Stimulated activated CD8-positive, alpha-beta memory T cell treated with anti-CD3 and anti-CD28 coated beads, Interleukin-2, amount 100 ng/mL, for 1 hour (primary cell): ENCODE measurements at places on chromosomes 7 and 10.

DNA sequence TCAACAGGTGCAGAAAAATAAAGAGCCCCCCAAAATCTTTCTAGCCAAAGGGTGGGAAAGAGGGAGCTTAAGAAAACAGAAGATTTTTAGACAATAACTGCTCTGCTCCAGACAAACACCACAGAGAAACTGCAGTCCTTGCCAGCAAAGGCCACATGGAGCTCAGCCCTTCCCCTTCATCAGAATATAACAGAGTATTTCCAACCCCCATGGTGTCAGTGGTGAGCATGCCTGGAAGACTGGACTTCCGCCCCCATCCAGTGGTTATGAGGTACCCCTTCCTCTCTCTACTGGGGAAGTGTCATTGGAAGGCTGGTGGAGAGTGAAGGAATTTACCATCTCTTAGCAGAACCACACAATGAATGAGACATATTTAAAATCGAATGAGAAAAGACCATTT lies 1007.3 kb upstream of the CELF2 start:
- DNase-seq: no peak

DNA sequence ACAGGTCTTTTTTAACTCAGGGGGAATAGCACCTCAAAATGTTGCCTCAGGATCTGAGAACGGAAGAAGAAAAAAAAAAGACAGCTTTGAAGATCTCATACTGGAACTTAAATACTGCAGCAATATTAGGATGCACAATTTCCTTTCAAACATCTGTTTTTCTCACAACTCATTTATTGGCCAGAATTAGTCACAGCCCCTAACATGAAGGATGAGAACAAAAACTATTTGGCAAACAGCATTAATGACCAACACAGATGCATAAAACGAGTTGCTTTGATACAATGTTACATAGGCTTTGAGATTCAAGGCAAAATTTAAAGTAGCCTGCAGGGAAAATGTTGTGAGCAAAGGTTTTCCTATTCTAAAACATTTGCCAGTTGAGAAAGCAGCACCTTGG lies 36.5 kb downstream of the JMJD1C start:
- no peak for DNase-seq

GRCh38 chr7:34453150-34453549 lies 204.9 kb upstream of the NPSR1 start:
- DNase-seq: no peak

- no peak for DNase-seq
These were observed 799.7 kb upstream of the IGFBP3 start for GRCh38 chr7:46720761-46721160.

GRCh38 chr7:47782792-47783191 lies 165.5 kb downstream of the PKD1L1 start:
- no peak for DNase-seq

DNA sequence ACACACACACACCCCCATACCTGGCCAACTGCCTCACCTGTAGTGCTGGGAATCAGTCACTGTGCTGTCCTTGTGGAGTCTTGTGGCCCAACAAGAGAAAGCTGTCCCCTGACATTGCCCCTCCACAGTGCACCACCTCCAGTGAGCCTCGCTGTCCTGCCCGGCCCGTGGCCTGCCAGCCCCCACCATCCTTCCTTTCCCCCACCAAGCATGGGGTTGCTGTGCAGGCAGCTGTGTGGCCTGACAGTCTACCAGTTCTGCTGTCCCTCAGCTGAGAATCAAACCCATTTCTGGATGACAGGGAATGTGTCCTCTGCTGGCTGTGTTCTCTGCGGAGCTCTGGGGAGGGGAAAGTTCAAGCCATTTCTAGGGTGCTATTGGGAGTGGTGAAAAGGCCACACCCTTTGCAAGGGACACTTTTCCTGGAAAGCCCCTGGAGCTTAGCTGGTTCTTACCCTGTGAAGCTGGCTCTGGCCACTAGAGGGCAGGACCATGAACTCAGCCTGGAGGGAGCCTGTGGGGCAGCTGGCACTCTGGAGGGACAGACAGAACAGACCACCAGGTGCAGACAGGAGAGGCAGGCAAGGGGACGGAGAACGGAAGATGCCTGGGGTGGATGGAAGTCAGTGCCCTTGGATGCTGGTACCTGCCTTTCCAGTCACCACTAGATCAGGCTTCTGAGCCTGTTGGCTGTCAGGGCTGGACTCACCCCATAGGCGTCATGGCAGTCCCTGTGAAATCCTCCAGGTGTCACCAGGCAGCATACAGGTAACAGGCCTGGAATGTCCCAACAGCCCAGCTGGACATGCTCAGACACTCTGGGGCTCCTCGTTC lies 10.5 kb upstream of the MTPAP start:
- peak; percentile 20 for DNase-seq

GRCh38 chr7:130353196-130353595 lies 8.6 kb downstream of the CPA5 start:
- DNase-seq: no peak

- no peak for DNase-seq
These were observed 8.8 kb downstream of the TRIM8 start for GRCh38 chr10:102653060-102653459.

DNA sequence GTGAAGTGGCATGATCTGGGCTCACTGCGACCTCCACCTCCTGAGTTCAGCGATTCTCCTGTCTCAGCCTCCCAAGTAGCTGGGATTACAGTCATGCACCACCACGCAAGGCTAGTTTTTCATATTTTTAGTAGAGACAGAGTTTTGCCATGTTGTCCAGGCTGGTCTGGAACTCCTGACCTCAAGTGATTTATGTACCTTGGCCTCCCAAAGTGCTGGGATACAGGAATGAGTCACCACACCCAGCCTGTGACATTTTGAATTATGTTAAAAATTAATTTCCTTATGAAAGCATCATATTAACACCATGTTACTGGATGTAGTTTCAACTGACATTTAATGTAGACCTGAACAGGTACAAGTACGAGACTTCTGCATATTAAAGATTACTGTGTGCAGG lies 24.3 kb downstream of the ABCB4 start:
- no peak for DNase-seq

DNA sequence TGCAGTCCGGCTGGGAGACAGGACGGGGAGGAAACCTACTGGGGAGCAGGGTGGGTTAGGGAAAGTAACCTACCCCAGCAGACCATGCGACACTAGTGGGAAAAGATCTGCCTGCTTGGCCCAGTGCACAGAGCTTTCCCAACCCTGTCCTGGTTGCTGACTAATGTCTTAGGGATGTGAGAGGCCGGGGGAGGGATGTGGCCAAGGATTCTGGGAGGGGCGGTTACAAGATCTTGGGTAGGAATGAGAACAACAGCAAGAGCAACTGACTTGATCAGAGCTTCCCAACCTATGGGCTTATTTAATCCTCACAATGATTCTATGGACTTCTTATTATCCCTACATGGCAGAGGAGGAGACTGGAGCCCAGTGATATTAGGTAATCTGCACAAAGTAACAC lies 24.0 kb upstream of the EIF5AL1 start:
- DNase-seq: no peak

GRCh38 chr10:76382381-76382851 lies 951.0 kb downstream of the LRMDA start:
- DNase-seq: no peak

- DNase-seq: no peak
These were observed 292.7 kb downstream of the EXOC4 start for GRCh38 chr7:133545618-133546017.

DNA sequence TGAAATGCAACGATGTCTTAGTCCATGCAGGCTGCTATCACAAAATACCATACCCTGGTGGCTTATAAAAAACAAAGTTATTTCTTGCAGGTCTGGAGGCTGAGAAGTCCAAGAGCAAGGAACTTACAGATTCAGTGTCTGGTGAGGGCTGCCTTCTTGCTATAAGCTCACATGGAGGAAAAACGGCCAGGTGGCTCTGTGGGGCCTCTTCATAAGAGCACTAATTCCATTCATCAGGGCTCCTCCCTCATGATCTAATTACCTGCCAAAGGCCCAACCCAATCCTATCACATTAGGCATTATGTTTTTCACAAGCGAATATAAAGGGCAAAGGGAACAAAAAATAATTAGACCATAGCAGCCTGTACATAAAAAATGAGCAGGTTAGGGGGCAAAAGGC lies 35.4 kb downstream of the PAPSS2 start:
- DNase-seq: no peak

GRCh38 chr10:29877793-29878491 lies 181.4 kb downstream of the JCAD start:
- DNase-seq: no peak

GRCh38 chr10:5625992-5626777 lies 40.2 kb downstream of the ASB13 start:
- no peak for DNase-seq

DNA sequence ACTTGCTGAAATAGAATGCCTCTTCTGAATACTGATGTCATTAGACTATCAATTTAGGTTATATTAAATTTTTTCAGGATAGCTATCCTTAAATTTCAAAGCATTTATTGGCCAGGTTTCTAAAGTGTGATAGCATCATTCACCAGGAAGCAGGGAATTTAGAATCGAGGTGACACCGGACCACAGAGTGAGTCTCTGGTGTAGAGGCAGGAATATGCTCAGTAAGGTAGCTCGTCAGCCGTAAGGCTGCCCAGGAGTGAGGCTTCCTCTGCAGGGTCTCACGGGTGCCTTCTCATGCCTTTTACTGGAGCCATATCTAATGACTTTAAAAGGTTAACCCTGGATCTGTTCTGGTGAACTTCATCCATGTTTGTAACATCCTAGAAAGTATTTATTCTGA lies 170.8 kb upstream of the KLF14 start:
- DNase-seq: no peak

- no peak for DNase-seq
These were observed 241.5 kb downstream of the PHTF2 start for GRCh38 chr7:78039790-78040776.

GRCh38 chr10:110356628-110357245 lies 52.0 kb upstream of the SMNDC1 start:
- DNase-seq: no peak
